Progenitor cell of endocrine pancreas (in vitro differentiated cells): ENCODE measurements at places on chromosomes 2 and 18.

- DNase-seq: no peak
Observed at GRCh38 chr18:58116818-58117217, 72.8 kb downstream of the NEDD4L start.

DNA sequence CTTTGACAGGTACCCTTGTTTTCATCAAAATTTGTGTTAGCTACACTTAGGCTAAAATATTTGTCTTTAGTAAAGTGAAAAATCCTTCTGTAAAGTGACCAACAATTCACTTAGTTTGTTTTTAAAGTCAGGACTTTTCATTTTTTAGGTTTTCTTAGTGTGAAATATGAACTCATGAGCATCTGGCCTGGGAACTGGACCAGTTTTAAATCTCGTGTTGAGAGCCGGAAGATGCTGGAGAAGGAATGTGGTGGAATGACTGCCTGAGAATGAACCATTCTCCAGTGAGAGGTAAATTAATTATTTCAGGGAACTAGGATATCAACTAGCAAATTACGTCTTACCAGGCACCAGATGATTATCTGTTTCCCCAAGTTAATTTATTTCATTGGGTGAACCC lies 305.7 kb downstream of the AGPS start:
- DNase-seq: no peak

DNA sequence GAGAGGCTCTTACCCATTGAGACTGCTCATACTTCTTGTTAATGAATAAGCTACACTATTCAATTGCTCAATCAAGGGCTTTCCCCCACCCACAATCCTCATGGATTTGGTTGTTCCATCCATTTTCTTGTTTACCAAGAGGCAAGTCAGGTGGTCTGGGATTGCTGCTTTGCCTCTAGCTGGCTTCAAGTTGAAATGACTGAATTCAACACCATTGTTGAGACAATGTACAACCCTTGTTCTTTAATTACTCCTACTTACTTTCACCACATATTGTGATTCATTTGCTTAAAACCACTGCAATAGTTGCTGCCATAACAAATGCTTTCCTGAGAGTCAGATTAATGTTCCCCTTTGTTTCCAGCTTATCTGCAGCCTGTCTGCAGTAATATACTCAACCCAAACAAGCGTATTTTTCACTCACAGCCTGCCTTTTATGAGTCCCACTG lies 532.2 kb downstream of the RIT2 start:
- no peak for DNase-seq

- no peak for DNase-seq
Observed at GRCh38 chr18:23573626-23574431, 12.5 kb downstream of the NPC1 start.

- DNase-seq: no peak
Observed at GRCh38 chr2:240275386-240275785, 134.9 kb upstream of the OTOS start.

GRCh38 chr2:188051706-188052105 lies 240.0 kb upstream of the GULP1 start:
- no peak for DNase-seq

DNA sequence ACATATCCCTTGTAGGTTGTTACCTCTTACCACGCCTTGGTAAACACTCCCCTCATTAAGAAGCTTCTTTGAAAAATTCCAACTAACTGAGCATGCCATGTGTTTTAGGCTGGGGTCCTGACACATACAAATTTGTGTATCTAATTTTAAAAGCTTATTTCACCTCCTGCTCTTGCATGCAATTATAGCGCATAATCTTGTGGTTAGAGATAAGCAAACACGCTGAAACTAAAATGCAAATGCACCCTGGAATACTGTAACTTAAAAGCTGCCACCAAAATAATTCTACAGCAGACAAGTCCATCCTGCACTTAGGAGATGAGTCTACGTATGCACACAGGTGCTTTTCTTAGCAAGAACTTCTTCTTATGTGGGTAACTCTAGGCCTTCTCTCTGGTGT lies 990.2 kb downstream of the TSN start:
- DNase-seq: no peak

DNA sequence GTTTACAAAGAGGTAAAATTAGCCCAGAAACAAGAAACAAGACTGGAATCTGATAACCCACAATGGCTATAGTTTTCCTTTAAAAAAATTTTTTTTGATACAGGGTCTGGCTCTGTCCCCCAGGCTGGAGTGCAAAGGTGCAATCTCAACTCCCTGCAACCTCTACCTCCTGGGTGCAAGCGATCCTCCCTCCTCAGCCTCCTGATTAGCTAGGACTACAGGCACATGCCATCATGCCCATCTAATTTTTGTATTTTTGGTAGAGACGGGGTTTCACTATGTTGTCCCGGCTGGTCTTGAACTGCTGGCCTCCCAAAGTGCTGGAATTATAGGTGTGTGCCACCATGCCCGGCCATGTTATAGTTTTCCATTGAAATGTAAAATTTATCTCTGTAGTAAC lies 12.3 kb upstream of the PARD6G start:
- DNase-seq: no peak

DNA sequence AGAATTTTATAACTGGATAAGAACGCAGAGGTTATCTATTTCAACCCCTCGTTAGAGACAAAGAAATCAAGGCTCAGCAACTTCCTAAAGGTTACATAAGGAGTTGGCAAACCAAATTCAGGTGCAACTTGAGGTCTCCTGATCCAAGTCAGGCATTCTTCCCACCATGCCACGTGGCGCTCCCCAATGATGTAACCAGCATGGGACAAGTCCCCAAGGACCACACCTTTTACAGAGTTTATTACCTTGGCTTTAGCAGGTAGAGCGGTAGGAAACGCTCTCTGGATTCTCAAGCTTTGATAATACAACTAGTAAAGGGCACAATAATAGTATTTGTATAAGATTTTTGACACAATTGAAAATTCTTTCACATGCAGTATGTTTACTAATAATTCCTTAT lies 26.7 kb upstream of the MBOAT2 start:
- DNase-seq: no peak

GRCh38 chr2:212416086-212416485 lies 122.5 kb downstream of the ERBB4 start:
- DNase-seq: no peak

DNA sequence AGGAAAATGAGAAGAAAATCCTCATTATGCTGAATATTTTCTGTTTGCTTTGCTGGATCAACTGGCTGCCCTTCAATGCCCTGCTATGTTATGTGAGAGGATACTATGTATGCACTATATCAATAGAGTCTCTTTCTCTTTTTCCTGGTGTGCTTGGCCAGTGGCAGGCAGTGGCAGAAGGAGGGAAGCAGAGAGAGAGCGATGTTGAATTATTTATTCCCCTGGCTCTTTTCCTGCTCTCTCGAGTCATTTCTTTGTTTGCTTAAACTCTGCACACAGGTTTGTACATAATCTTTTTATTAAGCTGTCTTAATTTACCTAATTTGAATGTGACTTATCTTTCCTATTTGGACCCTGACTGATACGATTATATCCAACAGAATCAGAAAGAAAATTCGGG lies 1727.3 kb downstream of the SUCLG1 start:
- no peak for DNase-seq

DNA sequence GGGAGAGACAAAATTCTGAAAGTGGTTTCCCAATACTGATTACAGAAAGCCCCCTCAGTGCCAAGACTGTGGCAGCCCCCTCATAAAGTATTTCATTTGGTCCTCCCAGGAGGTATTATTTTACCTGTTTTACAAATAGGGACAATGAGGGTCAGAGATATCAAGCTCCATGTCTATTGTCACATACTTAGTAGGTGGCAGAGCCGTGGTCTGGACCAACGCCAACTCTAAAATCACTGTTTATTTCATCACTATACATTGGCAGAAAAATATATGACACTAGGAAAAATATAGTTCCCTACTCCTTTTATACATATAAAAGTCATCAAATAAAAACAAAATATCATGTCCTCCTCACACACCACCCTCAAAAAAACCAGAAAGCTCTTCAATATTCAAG lies 68.6 kb downstream of the DHRS9 start:
- no peak for DNase-seq

DNA sequence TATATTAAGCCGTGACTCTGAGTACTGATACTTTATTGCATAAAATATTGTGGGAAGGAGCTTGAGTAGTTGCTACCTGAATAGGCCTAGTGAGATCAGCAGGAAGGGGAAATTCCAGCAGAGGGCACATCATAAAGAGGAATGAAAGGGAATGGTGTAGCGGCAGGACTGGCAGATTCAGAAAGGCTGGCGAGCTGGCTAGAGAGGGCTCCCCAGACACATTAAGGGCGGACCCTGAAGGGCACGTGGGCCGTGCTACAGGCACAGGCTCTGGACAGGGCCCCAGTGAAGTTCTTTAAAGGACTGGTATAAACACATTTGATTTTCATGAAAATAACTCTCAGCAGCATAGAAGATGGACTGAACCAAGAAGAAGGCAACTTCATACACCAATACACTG lies 43.0 kb downstream of the PTPN2 start:
- DNase-seq: no peak

- no peak for DNase-seq
Observed at GRCh38 chr2:149715005-149715592, 127.5 kb upstream of the MMADHC start.

DNA sequence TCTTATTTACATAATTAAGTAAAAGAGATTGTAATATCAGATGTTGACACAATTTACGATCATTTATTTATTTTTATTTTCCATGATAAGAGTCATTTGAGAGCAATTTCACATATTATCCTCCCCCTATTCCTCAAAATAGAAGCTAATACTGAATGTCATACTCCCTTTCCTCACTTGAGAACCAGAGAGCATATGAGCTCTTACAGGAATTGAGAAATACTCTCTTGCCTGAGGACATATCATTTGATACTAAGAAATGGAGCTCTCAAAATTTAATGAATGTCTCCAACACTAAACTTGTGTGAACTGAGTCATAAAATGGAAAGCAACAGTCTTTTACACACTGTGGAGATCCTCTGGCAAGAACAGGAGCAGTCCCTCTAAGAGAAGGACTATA lies 68.5 kb upstream of the CHST9 start:
- no peak for DNase-seq

DNA sequence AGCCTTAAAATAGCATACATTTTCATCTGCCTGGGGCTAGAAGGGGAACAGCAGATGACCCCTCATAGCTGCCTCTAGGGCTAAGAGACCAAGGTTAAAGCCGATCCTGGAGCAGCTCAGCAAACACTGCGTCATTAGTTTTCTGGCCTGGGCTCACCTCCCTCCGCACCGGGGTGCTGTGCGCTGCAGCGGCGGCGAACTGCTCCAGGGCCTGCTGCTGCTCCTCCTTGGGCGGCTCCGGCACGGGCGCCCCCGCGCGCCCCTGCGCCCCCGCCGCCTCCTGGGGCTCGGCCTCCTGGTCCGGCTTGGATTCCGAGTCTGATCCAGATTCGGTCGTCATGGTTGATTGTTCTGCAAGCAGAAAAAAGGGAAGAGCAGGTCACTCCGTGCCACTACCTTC lies 55.0 kb downstream of the EPB41L3 start:
- no peak for DNase-seq

DNA sequence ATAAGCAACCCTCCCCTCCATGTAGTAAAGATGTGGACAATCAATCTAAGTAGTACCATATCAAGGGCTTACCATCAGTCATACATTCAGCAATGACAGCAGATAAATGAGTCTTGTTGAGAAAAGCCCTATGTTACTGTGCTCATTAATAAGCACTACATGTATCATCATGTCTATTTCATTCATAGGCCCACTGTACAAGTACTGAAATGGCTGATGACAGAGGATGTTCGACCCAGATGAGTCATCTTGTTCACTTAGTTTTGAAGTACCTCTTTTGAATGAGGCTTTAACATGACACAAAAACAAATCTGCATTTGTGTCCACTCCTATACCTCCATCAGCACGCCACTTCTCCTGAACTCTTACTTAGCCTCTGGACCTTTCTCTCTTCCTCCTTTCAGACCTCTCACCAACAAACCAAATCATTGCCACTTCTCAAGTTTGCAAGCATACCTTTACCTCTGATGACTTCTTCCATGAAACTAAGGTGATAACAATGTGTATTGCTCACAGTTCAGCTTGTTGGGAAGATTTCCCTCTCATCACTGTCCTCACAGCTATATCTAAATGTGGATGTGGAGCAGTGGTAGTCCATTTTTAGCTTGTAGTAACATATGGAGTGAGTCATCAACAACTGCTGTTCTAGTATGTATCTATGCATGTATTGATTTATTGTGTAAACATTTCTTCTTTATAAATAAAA lies 921.0 kb upstream of the SLC39A10 start:
- DNase-seq: no peak

DNA sequence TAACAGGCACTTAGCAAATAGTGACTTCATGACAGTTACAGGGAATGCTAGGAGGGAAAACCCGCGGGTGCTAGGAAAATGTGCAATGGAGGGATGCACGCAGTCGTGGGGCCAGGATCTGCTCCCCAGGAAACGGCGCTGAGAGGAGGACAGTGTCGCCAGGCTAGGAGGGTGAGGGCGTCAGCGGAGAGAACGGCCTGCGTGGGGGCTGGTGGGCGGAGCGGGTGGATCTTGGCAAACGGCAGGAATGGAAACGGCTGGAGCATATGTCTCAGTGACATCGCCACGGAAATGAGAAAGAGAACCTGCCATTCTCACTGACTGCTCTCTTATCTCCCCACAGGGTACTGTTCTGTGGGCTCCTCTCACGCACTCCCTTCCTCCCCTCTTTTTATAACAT lies 478.5 kb upstream of the ID2 start:
- no peak for DNase-seq

- no peak for DNase-seq
Observed at GRCh38 chr2:182852090-182852489, 14.3 kb downstream of the FRZB start.
